ENCODE measurements at places on chromosomes 7 and 10. TPM values are rescaled to one million over a fixed set of nuclear protein-coding genes. Genes with fewer than 3 reads are reported as not detected.

PIP gene
- not detected for total RNA-seq

IDI2 gene
- not detected for total RNA-seq

MRPL43 gene
- 28.5 TPM for total RNA-seq

GIMAP5 gene
- 31.3 TPM for total RNA-seq

ARHGAP22 gene
- total RNA-seq, result not detected

PTF1A gene
- total RNA-seq, result not detected

DOCK1 gene
- not detected for total RNA-seq

- H3K4me3 ChIP-seq, result no peak overlapping the region
- H3K27ac ChIP-seq, result no peak overlapping the region
- H3K36me3 ChIP-seq, result no peaks in the 10 kb centered on the region
- DNase-seq, result no peak
- peaks cover 5% of the 10 kb centered on the region for H3K27me3 ChIP-seq
Measured at GRCh38 chr7:3404501-3404900, 103.4 kb downstream of the SDK1 start.

DNA sequence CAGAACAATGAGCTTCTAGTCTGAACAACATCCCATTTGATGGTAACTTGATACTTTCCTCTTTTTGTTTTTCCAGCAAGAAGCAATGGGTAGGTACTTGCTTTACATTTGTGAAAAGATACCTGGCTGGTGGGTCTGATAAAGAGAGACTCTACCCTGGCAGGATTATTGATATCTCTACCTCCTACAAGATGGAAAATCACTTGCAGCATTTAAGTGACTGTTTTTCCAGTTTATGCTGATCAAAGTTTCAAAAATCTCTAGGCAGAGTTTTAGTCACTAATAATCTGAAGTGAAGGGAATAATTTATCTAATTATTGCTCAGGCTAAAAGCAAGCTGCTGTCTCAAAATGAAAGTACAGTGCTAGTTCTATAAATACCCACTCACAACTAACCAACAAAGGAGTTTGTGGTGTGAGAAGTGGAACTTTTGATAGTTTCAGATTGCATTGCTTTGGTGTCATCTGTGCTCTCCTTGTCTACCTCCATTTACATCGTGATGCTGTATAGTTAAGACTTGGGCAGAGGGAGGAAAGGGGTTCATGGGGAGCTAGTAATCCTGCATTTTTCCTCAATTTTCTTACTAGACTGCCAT lies 86.0 kb upstream of the ANKRD1 start:
- no peaks in the 10 kb centered on the region for H3K27me3 ChIP-seq
- no peaks in the 10 kb centered on the region for H3K36me3 ChIP-seq
- H3K4me1 ChIP-seq, result peaks cover 8% of the 10 kb centered on the region
- H3K27ac ChIP-seq, result no peak overlapping the region
- H3K4me3 ChIP-seq, result no peak overlapping the region

DNA sequence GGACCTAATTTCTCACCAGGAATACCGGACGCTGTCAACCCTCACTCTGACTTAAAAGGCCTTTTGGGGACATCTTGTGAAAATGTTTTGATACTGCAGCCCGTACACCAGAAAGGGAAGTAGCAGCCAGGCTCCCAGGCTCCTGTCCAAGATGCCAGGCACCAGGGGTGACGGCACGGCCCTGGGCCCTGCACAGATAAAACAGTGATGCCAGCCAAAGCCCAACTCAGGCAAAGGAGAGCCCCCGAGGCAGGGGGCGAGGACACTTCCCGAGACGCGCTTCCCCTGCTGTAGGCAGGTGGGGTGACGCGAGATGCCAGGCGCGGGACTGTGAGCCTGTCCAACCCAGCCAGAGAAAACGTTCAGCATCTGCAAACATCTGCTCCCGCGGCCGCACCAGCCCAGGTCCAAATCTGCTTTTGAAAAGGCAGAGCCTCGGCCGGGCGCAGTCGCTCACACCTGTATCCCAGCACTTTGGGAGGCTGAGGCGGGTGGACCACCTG lies 15.7 kb downstream of the ZFAND2A start:
- no peaks in the 10 kb centered on the region for H3K36me3 ChIP-seq
- H3K4me3 ChIP-seq, result no peak overlapping the region
- H3K27ac ChIP-seq, result no peak overlapping the region
- H3K4me1 ChIP-seq, result no peaks in the 10 kb centered on the region
- H3K27me3 ChIP-seq, result no peaks in the 10 kb centered on the region

DNA sequence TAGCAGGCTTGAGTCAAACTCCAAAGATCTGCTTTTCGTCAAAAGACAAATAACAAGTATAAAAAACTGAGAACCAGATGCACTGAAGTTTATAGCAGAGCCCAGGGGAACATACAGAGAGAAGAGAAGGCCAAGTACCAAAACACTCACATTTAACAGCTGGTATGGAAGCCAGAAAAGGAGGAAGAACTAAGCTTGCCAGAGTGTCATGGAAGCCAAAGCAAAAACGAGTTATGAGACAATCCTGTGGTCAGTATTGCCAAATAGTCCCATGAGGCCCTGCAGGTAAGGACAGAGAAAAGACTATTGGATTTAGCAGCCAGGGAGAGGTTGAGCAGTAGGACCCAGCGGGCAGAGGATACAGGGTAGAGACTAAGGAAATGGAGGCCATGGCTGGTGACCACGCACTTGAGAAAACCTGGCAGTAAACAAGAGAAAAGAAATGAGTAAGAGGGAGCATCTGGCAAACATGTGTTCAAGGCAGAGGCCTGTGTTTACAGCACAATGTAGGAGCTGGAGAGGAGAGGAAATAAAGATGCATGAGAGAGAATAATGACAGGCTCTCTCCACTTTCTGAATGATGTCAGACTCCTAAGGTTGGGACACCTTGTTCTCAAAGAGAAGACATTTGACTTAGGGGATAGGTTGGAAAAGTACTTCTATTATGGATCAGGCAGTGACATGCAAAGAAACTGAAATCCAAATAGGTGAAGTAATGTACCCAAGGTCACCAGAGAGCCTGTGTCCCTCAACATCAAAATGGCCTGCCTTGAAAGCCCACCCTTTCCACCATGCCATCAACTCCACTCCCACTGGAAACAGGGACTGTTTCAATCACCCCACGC lies 9.1 kb downstream of the CREB3L2 start:
- no peaks in the 10 kb centered on the region for H3K27me3 ChIP-seq
- no peaks in the 10 kb centered on the region for H3K36me3 ChIP-seq
- H3K4me1 ChIP-seq, result peaks cover 26% of the 10 kb centered on the region
- no peak overlapping the region for H3K27ac ChIP-seq
- DNase-seq, result no peak
- H3K4me3 ChIP-seq, result no peak overlapping the region

- peak; percentile 27 for DNase-seq
- H3K4me1 ChIP-seq, result peaks cover 24% of the 10 kb centered on the region
Measured at GRCh38 chr10:62632071-62632809, 172.3 kb upstream of the ADO start.

DNA sequence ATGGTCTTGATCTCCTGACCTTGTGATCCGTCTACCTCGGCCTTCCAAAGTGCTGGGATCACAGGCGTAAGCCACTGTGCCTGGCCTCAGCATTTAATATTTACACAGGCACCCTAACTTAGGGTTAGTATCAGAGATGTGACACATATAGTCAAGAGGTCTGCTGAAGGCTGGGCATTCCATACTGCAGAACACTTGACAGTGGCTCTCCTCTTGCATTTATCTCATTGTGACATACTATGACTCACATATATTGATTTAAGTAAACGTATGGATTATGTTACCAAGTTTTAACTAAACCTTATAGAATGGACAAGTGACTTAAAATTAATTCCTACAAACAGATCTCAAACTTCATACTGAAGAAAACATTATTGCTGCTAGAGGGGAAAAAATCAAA lies 36.6 kb downstream of the BRAF start:
- no peaks in the 10 kb centered on the region for H3K27me3 ChIP-seq
- H3K4me1 ChIP-seq, result peaks cover 3% of the 10 kb centered on the region
- no peaks in the 10 kb centered on the region for H3K36me3 ChIP-seq
- no peak for DNase-seq
- no peak overlapping the region for H3K27ac ChIP-seq
- no peak overlapping the region for H3K4me3 ChIP-seq

GRCh38 chr10:92110039-92110794 lies 180.7 kb downstream of the CPEB3 start:
- DNase-seq, result no peak
- H3K4me1 ChIP-seq, result no peaks in the 10 kb centered on the region
- no peak overlapping the region for H3K4me3 ChIP-seq
- H3K27me3 ChIP-seq, result no peaks in the 10 kb centered on the region

DNA sequence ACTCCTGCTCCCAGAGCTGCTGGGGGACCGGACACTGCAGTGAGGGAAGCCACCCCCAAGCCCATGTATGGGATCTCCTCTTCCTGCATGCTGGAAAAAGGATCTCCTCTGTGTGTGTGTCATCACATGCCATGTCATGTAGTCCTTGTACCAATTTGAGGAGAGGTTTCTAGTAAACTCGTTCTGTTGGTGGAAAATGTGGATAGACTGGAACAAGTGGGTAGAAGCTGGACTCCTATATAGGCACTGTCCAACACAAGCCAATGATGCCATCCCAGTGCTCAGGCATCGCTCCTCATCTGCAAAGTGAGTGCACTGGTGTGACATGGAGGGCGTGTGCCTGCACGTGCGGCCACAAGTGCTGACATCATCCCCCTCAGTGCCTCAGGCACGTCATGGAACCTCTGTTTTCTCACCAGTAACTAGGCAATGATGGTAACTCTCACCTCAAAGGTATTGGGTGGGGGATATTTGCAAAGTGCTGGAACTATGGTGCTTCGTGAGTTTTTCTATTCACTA lies 19.3 kb downstream of the MYO1G start:
- H3K4me1 ChIP-seq, result peaks cover 19% of the 10 kb centered on the region
- H3K4me3 ChIP-seq, result no peak overlapping the region
- H3K27ac ChIP-seq, result no peak overlapping the region
- H3K27me3 ChIP-seq, result no peaks in the 10 kb centered on the region
- no peak for DNase-seq

DNA sequence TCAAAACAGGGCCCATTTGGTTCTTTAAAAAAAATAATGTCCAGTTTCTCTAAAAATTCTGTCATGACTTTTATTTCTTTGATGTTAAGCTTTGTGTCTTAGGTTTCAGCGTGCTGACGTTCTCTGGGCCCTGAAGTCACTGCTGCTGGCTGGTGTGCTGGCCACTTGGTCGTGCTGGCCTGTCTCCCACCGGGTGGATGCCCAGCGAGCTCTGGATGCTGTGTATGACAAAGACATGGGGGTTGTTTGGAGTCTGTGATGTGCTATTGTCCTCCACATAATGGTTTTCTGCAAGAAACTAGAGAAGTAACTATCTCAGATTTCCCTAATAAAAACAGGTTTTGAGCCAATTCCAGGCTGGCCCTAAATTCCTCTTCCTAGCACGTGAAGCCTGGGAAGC lies 9.5 kb upstream of the IDI2 start:
- DNase-seq, result no peak
- H3K36me3 ChIP-seq, result peaks cover 16% of the 10 kb centered on the region
- H3K27me3 ChIP-seq, result no peaks in the 10 kb centered on the region
- no peak overlapping the region for H3K4me3 ChIP-seq

DNA sequence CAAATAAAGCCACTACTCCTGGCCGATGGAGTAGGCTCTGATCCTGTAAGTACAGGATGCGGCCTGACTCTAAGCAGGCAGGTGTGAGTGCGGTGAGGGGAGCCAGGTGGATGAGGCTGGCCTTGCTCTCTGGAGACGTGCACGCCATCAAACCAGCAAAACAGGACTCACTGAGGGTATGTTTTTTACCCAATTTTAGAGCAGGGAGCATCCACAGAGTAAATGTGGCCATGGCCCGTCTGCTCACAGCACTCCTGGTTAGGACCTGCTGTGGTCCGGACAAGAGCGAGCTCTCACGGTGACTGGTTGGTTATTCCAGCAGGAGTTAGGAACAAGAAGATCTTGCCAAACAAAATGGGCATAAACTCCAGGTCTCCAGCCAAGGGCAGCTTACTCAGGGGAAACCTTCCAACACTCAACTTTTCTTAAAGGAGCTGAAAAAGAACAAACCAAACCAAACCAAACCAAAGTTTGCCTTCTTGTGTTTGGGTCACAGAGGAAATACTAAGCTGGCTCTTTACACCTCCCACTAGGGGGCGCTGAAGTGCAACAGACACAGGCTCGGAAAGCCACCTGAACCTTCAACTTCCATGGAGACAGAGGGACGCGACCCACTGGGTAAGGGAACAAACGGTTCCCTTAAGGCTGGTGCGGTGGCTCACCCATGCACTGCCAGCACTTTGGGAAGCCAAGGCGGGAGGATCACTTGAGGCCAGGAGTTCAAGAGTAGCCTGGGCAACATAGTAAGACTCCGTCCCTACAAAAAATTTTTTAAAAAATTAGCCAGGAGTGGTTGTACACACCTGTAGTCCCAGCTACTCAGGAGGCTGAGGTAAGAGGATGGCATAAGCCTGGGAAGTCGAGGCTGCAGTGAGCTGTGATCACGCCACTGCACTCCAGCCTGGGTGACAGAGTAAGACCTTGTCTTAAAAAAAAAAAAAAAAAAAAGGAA lies 122.4 kb downstream of the CLEC2L start:
- H3K27ac ChIP-seq, result no peak overlapping the region
- H3K4me1 ChIP-seq, result peaks cover 64% of the 10 kb centered on the region
- H3K36me3 ChIP-seq, result peaks cover 5% of the 10 kb centered on the region
- H3K4me3 ChIP-seq, result no peak overlapping the region

GRCh38 chr10:131006458-131007256 lies 304.9 kb downstream of the TCERG1L start:
- H3K4me3 ChIP-seq, result no peak overlapping the region
- DNase-seq, result no peak
- H3K4me1 ChIP-seq, result no peaks in the 10 kb centered on the region

DNA sequence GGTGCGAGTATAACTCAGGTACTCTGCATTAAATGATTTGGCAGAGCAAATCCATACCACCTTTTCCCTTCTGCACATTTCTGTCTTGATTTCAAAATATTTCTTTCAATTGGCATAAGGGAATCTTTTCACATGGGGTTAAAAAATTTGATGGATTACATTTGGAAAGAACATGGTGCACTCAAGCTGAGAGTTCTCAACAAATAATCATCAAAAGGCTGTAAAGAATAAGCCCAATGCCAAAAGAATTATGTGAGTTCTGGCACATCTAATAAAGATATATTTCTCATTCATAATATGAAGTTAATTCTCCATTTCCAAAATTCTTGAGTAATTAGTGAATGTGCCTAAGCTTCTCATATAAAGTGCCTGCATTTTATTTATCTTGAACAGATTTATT lies 223.1 kb downstream of the GPR37 start:
- no peak overlapping the region for H3K4me3 ChIP-seq
- H3K36me3 ChIP-seq, result no peaks in the 10 kb centered on the region
- no peak overlapping the region for H3K27ac ChIP-seq
- no peak for DNase-seq
- no peaks in the 10 kb centered on the region for H3K4me1 ChIP-seq
- no peaks in the 10 kb centered on the region for H3K27me3 ChIP-seq

- no peaks in the 10 kb centered on the region for H3K36me3 ChIP-seq
- no peak overlapping the region for H3K27ac ChIP-seq
- H3K27me3 ChIP-seq, result no peaks in the 10 kb centered on the region
- DNase-seq, result no peak
Measured at GRCh38 chr7:77409005-77409738, 7.0 kb downstream of the GSAP start.

GRCh38 chr10:32239769-32240168 lies 107.2 kb downstream of the EPC1 start:
- H3K4me3 ChIP-seq, result no peak overlapping the region
- no peak overlapping the region for H3K27ac ChIP-seq
- H3K27me3 ChIP-seq, result no peaks in the 10 kb centered on the region
- H3K4me1 ChIP-seq, result no peaks in the 10 kb centered on the region
- no peak for DNase-seq

GRCh38 chr7:151954866-151955820 lies 1.1 kb upstream of the GALNTL5 start:
- no peaks in the 10 kb centered on the region for H3K36me3 ChIP-seq
- no peak for DNase-seq

- no peaks in the 10 kb centered on the region for H3K4me1 ChIP-seq
- H3K27me3 ChIP-seq, result peaks cover 11% of the 10 kb centered on the region
- DNase-seq, result no peak
- H3K36me3 ChIP-seq, result no peaks in the 10 kb centered on the region
- no peak overlapping the region for H3K4me3 ChIP-seq
- no peak overlapping the region for H3K27ac ChIP-seq
Measured at GRCh38 chr10:132892004-132892403, 50.4 kb downstream of the CFAP46 start.

Measured in CD4-positive, alpha-beta T cell (primary cell).